ENCODE measurements at places on chromosomes 12 and 14.

DNA sequence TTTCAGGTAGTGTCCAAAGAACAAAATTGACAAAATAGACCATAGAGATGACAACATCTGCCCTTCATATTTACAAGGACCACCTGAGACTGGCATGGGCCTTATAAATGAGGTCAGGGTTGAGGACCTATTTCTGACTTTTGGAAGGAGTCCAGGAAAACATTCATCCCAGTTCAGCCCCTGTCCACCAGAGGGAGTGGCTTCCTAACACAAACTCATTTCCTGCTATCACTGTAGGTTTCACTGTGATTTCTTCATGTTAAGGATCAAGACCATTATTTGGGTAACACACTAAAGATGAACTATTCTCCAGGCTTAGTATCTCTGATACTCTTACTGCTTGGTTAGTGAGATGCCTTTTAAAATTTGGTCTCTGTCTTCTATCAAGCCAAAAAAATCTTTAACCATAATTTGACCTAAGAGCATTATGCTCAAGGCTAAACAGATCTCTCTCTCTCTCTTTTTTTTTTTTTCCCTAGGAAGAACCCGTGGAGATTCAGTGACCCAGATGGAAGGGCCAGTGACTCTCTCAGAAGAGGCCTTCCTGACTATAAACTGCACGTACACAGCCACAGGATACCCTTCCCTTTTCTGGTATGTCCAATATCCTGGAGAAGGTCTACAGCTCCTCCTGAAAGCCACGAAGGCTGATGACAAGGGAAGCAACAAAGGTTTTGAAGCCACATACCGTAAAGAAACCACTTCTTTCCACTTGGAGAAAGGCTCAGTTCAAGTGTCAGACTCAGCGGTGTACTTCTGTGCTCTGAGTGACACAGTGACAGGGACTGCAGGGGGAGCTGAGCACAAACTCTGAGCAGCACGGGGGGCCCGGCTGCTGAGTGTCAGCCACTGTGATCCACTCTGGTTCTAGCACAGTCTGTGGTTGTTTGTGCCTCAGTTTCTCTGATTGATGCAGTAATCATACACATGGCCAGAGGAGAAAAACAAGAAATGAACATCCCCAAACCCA lies 267.6 kb upstream of the OR4E1 start:
- DNase-seq, result peak; percentile 52

- DNase-seq, result no peak
These were observed 87.0 kb downstream of the FRMD6 start for GRCh38 chr14:51738754-51739153.

DNA sequence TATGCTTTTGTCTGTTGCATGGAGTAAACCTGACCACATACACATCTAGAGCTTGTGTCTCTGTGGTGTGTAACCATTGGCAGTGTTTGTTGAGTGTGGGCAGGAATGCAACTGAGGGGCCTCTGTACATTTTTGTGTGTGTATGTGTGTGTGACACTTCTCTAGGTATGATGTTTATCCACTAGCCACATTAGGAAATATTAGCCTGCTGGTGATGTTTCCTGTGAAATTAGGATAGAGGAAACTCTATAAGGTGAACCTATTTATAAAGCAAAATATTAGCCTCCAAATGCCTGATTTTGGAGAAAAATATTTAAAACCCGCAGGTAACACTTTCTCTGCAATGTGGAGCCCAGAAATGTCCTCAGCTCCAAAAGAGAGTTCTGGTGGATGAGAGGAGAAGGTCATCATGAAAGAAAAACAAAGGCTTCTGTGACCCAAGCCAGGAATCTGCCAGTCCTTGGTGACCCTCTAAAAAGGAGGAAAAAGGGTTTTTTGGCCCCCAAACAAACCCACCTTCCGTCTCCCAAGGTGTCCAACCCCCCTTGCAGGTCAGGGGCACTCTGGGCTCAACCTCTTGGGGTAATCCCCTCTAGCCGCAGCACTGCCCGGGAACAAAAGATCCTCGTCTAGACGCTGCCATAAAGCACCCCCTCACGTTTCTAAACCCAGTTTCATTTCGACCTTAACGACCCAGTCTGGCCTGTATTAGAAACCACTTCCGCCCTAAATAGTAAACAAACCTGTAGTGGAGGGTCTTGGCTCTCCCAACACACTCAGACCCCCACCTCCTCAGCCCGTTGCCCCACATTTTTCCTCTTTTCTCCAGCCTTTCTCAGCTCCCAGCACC lies 3.1 kb upstream of the HOTAIR start:
- peak; percentile 33 for DNase-seq

DNA sequence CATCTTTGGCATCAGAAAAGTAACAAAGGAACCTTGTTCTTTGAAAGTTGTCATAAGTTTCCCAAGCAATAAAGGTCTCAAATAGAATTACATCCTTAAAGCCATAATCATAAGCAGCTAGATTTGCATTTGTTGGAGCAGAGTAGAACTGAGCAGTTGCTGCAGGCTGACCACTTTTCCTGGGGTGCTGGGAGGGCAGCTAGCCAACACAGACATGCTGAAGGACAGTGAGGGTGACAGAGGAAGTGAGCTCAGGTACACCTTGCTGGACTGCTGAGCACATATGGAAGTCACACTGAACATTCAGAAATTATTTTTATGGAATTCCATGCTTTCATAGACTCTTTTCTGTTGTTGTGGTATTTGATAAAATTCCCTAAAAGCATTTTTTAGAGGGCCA lies 66.2 kb downstream of the MARK3 start:
- DNase-seq, result no peak

GRCh38 chr12:94615260-94616181 lies 34.8 kb downstream of the TMCC3 start:
- no peak for DNase-seq

- DNase-seq, result peak; percentile 81
These were observed 499 bp downstream of the TOGARAM1 start for GRCh38 chr14:44962334-44963043.

- peak; percentile 41 for DNase-seq
These were observed 1.4 kb downstream of the MAP3K9 start for GRCh38 chr14:70807898-70808415.

DNA sequence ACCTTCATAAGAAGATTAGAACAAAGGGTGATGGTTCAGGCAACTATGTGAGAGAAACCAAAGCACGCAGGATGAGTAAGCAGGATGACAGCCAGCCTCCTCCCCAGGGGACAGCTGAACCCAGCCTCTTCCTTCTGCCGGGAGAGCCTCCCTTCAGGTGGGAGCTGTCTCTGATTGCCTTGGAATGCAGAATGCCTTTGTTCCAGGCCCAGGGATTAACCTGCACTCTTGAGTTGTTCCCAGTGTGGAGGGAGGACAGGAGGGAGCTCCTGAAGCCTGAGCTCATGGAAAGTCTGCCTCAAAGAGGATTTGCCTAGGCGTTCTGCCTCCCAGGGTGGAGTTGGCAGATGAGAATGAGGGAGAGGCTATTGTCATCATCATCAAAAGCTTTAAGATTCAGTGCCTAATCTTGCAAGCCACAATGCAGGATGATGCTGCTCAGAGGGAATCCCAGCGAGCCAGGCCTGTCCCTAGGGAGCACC lies 3.6 kb upstream of the KRT6A start:
- DNase-seq, result no peak

DNA sequence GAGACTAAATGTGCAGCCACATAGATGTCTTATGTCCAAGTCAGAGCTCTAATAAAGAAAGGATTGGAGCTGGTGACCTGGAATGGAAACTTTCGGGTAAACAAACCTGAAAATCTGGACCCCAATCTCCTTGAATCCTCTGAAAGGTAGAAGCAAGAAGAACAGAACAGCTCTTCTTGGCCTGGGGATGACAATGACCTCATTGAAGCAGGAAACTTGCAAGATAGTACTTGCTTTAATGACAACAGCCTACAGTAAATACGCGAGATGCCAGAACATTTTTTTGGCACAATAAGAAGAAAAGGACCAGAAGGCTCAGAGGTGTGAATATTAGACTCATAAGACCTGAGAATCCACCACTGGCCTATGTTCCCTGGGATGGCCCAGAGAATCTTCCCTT lies 4.1 kb upstream of the PRIMA1 start:
- DNase-seq, result no peak

DNA sequence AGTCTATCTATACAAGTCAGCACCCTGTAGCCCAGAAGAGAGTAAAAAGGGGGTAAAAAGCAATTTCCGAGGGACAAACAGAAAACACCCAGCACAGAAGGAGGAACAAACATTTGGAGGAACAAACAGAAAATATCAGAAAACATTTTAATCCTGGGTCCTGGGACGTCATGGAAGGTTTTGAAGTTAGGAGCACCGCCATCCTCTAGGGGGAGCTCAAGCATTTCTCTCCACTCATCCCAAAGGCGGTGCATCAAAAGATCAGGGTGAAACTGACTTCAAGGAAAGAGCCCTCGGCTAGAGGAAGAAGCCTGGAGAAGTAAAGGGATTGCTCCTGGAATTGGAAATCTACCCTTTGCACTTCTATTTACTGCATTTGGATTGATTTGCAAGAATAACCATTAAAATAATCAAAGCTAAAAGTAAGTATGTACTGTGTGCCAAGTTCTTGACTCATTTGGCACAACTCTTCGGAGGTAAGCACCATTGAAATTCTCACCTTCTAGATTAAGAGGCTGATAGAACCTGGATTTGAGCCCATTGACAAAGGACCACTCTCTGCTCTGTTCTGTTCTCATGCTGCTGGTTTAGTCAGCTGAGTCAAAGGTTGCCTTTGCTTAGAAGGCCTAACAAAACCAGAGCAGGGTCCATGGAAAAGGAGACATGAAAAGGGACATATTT lies 17.2 kb upstream of the POC1B start:
- peak; percentile 79 for DNase-seq

- no peak for DNase-seq
These were observed 165.5 kb downstream of the KIF21A start for GRCh38 chr12:39277416-39277815.

- no peak for DNase-seq
These were observed 217.5 kb downstream of the DPY19L2 start for GRCh38 chr12:63450816-63451215.

GRCh38 chr14:31770271-31770670 lies 209.1 kb downstream of the NUBPL start:
- DNase-seq, result no peak

GRCh38 chr14:73140811-73141323 lies 4.6 kb downstream of the PSEN1 start:
- DNase-seq, result no peak

DNA sequence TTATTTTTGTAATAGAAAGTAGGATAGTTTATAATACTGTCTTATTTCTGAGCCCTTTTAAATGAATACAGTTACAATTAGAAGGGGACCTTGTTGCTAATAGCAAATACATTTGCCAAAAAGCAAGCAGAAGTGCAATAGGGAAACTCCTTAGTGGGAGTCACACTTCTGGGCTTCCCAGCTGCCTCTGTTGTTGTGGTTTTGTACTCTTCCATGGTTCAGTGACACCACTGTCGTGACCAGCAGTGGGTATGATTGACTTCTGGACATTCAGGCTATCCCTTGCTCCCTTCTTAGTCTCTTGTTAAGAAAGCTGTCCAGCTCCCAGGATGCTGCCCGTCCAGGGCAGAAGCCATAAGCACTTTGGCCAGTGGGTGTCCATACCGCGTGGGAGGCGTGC lies 22.6 kb downstream of the TCTN1 start:
- peak; percentile 47 for DNase-seq

DNA sequence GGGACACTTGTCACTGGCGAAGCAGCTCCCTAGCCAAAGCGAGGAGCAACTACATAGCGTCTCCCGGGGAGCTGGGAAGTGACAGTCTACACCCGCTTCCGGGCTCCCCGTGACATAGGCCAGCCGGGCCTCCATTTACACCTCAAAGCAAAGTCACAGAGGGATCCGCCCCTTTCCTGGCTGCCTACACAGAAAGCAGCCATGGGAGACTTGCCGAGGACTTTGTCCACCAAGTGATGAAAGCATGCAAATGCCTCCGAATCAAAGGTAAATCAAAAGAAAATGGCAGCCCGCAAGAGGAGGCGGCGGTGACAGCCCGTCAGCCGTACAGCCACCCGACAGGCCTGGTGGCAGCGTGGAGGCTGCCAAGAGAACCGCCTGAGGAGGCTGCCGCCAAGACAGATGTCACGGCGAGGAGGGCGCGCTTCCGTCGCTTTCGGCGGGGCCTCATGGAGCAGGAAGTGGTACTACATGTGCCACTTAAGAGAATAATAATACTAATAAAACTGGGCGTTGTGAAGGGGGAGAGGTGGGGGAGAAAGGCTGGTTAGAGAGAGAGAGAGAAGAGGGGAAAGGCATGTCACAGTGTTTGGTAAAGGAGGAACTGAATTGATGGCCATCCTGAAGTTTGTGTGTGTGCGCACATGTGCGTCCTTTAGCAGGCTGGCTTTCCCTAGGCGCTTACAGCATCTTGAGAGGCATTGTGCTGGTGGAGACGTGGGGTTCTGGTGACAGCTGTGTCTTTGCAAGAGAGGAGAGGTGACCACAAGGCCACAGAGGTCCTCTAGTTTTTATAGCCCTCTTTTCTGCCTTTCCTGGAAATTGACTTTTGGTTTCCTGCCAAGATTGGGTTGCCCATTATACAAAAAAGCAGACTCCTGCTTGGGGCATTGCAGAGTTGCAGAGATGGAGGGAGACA lies 661.7 kb downstream of the VRK1 start:
- no peak for DNase-seq

GRCh38 chr12:19415563-19415962 lies 23.7 kb upstream of the AEBP2 start:
- no peak for DNase-seq

GRCh38 chr14:96958057-96958456 lies 160.9 kb downstream of the VRK1 start:
- DNase-seq, result no peak

DNA sequence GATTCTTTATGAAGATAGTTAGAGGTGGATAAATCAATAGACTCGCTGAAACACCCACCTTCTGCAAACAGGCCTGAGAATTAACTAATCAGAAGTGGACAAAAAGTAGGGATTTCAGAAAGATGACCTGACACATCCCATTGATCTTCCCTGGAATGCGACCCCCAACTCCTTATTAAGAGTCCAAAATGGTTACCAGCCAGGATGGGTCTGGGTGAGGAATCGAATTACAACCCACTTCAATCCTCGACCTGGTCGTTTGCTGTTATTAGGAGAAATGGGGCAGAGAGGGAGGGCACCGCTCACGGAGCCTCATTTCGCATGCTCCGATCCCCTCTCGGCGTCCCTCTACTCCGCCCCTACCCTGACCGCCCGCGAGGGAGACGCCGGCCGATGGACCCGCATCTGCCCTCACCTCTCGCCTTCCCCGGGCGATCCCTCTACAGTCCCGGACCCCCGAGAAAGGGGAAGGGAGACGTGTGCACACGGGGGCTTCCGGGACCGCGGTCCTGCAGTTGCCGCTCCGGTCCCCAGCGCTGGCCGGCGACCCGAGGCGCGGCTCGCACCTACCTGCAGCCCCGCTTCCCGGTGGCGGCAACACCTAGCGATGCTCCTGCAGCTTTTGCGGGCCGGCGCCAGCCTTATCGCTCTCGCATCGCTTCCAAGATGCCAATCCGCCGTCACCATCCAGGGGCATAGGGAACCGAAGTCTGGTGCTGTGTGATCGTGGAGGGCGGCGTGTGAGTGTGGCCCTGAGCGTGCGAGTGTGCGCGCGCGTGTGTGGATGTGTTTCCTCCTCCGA lies 69.3 kb upstream of the USP15 start:
- no peak for DNase-seq

Measured in OCI-LY7 (cell line).